Cardiac fibroblast (primary cell): ENCODE measurements at places on chromosomes 3 and 15.

- no peak for DNase-seq
These were observed 25.8 kb downstream of the ALDH1L1 start for GRCh38 chr3:126154391-126155279.

GRCh38 chr3:129855832-129856419 is 37.6 kb downstream of the TMCC1 start:
- peak; percentile 82 for DNase-seq

- DNase-seq: no peak
These were observed 895 bp downstream of the GATA2 start for GRCh38 chr3:128491941-128492670.

DNA sequence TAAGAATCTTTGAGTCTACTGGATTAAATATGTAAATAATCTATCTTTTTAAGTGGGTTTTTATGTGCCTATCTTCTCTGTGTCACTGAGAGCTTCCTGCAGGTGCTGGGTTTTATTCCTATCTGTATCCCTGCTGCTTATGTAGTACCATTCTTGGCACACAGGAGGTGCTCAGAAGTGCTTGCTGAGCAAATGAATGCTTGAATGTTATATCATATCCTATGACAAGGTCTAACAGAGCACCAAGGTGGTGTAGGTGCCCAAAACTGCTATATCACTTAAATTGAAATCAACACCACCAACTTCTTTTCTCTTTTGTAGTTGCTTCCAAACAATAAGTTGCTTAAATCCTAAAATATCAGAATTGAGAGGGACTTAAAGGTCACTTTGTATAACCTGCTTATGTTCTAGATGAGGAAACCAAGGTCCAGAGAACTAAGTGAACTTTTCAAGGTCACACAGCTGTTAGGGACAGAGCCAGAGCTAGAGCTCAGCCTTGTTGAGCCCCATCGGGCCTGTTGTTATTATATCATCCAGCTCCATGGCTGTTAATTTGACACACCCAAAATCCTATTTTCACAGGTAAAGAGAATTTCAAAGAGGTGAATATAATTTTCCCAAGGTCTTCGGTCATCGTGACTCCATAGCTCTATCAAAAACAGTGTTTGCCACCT is 46.0 kb downstream of the CCNL1 start:
- no peak for DNase-seq

DNA sequence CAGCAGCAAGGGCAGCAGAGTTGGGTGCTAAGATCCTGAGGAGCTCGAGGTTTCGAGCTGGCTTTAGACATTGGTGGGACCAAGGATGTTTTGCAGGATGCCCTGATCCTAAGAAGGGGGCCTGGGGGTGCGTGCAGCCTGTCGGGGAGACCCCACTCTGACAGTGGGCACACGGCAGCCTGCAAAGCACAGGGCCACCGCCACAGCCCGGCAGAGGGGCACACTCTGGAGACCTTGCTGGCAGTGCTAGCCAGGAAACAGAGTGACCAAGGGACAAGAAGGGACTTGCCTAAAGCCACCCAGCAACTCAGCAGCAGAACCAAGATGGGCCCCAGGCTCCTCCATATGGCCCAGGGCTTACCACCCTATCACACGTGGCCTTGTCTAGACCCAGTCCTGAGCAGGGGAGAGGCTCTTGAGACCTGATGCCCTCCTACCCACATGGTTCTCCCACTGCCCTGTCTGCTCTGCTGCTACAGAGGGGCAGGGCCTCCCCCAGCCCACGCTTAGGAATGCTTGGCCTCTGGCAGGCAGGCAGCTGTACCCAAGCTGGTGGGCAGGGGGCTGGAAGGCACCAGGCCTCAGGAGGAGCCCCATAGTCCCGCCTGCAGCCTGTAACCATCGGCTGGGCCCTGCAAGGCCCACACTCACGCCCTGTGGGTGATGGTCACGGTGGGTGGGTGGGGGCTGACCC is 18.8 kb downstream of the SEC61A1 start:
- no peak for DNase-seq

DNA sequence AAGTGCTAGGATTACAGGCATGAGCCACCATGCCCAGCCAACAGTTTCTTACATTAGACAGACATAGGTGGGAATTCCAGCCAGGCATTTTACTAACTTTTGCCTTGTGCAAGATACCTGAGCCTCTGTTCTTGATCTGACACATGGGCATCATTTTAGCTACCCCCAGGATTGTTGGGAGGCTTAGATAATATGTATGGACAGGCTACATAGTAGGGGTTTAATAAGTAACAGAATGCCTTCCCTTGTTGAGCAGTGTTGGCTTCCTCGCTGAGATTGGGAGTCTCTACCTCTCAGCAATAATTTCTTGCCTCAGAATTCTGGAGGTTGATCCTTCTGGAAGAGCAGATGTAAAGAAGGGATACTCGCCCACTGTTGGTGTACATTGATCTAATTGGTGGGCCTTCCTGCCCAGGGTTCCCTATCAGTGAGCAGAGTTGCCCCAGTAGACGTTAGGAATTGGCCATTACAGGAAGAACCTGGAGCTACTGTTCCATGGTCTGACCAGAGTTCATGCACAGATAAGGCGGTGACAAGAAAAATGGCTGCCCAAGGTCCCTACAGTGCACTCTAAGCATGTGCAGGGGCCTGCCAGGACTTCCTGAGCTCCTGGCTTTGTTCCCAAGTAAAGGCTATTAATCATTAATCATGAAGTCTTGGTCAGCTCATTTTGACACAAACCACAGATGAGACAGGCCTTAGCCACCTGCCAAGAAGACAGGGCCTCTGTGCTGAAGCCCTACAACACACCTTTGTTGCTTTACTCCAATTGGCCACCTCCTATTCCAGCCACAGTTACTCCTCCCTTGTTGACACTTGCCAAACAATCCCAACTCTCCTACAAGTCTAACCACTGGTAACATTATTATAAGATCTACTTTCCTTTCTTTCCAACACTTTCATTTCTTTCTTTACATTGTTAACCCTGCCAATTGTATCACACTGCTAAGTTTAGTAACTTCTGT is 5.0 kb upstream of the IL17RE start:
- DNase-seq: peak; percentile 51

GRCh38 chr15:63079947-63080626 is 37.5 kb downstream of the TPM1 start:
- peak; percentile 39 for DNase-seq

DNA sequence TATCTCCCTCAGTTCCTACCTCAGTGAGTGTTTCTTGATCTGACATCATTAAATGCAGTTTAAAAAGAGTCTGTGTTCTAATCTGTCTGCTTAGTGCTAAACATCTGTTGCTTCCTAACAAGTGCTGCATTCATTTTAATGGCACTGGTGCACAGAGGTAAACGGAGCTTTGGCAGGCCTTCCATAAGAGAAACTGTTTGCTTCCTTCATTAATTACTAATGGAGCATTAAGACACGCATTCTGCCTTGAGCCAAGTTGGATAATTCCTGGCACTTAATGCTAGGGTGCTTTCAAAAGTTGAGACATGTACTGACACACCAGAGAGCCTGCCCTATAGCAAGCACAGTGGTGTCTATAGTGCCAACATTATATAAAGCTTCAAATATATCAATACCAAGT is 34.7 kb downstream of the SCG5 start:
- no peak for DNase-seq

DNA sequence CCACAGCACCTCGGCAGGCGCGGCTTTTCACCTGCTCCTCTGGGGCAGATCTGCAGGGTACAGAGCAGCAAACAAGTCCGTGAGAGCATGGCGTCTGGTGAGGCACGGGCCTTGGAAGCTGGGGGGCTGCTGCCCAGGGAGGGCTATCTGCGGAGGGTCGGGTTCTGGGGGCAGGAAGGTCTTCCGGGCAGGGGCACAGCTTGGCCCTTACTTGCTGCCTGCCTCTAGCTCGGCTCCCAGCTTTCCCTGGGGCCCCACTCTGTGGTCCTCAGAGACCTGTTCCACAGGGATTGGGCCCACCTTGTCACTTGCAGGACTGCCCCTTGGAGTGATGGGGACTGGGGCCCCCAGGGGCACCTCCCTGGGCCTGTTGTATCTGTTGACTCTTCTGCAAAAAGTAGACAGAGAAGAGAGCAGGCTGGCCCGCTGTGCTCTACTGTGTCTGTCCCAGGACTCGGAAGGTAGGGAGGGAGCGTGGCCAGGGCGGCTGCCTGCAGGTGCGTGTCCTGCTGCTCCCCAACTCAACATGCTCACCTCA is 84.1 kb downstream of the TBC1D2B start:
- no peak for DNase-seq

- no peak for DNase-seq
These were observed 75.1 kb downstream of the B3GNT5 start for GRCh38 chr3:183328164-183328563.

GRCh38 chr15:96690733-96691132 is 360.2 kb downstream of the NR2F2 start:
- DNase-seq: no peak

DNA sequence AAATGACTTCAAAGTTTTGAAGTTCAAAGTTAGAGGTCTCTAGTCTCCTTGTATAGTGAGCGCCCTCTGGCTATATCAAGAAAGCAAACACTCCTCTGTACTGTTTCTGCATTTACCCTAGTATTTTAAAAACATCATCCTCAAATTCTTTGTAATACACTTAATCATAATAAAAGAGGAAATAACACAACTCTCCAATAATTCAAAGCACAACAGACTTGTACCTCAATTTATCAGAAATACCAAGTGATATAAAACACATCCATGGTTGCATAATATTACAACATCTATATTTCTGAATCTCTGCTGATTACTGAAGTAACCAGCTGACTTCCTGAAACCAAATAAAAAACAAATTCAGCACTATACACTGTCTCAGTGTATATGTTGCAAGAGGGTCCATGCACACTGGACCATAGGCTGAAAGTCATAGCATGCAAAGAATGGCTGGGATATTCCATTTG is 12.5 kb downstream of the PLOD2 start:
- peak; percentile 71 for DNase-seq

GRCh38 chr3:128814060-128814459 is 65.4 kb upstream of the ACAD9 start:
- no peak for DNase-seq

GRCh38 chr3:24867783-24868182 is 373.1 kb upstream of the THRB start:
- DNase-seq: no peak

DNA sequence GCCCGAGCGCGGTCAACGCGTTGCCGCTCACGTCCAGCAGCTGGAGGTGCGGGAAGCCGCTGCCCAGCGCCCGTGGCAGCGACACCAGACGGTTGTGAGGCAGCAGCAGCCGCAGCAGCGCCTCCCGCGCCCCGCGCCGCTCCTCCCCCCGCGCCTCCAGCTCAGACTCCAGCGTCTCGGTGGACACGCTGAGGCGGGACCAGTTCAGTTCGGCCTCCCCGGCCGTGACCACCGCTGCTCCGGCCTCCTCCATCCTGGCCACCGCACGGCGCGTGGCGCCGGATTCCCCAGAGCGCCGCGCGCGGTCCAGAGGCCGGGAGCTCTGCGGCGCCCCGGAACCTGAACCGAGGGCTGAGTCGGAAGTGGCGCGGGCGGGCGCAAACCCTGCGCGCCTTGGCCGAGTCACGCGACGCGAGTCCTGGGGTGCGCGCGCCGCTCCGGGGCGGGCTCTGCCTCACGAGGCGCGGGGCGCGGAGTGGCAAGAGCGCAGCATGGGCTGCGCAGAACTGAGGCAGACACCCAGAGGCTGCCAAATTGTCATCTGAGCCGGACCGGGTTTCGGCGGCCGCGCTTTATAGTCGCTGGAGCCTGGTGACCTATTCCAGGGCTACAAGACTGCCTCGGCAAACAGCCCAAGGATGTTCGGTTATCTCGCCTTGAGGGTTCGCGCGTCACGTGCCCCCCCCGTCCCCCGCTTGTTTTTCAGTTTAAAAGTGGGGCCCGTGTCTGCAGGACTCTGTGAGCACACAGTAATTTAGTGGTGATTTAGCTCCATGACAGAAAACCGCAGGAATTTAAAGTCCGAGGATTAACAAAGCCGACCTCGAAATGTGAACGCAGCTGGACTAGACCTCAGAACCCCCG is at the start of gene LRRC58:
LRRC58 (minus strand) TSS at position 364 of the 864 bp plus-strand sequence; CDS start at position 253, 111 bp downstream.
- peak; percentile 97 for DNase-seq

DNA sequence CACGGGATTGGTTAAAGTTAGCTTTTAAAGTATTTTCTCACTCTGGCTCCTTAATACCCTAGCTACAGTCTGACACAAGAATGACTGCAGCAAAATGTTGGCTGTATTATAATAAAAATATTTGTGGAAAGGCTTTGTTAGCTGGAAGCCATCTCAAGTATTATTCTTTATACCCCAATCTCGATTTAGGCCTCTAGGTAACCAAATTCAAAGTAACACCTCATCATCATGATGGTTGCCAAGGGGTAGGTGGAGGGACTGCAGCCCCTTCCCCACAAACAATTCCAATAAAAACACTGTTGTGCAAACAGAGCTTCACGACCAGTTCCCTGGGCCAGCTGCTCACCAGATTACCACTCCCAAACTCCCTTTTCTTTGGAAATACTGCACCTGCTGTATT is 759 bp upstream of the GMPS start:
- no peak for DNase-seq

DNA sequence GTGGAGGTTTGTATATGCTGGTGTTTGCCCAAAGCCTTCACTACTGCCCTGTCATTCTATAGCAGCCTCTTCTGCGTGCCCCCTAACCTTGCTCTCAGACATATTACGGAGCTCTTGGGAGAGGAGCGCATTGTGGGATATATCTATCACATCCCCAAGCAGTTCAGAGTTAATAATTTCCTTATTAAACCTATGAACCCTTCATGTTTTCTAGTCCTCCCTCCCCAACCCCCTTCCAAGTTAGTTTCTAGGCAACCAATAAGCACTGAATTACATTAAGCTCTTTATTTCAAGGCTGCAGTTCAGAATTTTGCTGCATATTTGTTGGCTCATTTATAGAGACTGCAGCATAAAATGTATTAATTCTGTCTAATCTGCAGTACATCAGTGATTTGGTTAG is 57.3 kb upstream of the GRM7 start:
- DNase-seq: no peak

GRCh38 chr15:93290618-93290946 is 201.6 kb upstream of the RGMA start:
- no peak for DNase-seq

DNA sequence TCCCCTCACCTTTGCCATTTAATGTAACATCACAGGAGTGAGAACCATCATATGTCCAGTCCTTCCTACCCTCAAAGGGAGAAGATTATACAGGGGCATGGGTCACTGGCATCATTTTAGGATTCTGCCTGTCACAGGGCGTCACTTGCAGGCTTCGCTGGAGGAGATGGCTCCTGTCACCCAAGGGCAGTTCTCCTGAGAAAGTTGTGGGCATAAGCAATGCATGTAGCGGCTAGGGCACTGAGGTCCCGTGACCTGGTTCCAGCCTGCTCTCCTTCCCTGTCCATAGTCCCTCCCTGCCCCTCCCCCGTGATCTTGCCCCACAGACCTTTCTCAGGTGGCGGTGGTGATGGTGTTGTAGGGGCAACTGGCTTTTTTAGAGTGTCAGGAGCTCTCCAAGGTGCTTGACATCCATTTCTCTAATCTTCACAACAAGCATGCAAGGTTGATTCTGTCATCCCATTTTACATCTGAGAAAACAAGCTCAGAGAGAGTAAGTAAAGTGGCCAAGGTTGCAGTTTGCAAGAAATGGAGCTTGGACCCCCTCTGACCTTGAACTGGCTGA is 241.5 kb upstream of the CTDSPL start:
- no peak for DNase-seq

GRCh38 chr15:89335298-89336041 is 846 bp upstream of the POLG start:
- no peak for DNase-seq

GRCh38 chr3:16084887-16085286 is 89.6 kb upstream of the GALNT15 start:
- DNase-seq: peak; percentile 70
